ENCODE measurements at places on chromosomes 5 and 9.
A peak's percentile ranks its signal among the peaks of the same experiment; 100 is the strongest.

DNA sequence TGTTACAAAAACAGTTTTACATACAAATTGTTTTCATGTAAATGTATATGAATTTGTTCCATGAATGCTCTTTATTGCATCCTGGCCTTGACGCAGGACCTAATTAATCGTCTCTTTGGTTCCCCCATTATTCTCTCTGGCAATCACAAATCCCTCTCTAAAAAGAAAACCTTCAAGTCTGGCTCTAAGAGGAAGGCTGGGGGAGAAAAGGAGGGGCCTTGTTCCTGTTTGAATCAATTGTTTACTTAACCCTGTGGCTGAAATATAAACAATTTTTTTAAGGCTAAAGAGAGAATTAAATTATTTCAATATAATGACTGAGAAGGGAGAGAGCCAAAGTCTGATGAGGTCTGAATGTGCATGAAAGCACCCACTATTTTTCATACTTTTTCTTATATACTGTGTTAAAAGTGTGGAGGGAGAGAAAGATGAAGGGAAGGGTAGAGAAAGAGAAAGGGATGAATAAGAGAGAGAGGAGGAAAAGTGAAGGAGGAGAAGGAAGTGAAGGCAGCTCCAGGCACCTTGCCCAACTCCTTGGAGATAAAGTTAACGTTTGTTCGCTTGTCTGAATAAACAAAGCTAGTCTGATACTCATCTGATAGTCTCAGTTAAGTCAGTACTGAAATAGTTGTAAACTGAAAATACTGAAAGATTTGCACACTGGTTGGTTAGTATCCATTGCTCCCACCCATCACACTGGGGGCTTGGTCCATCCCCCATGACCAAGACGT is 116.4 kb upstream of the SPDL1 start:
- no peak for DNase-seq

GRCh38 chr9:72635197-72635596 is 113.8 kb downstream of the TMC1 start:
- DNase-seq = no peak

- DNase-seq = peak; percentile 34
These were observed 258.3 kb downstream of the GADD45G start for GRCh38 chr9:89863141-89863540.

DNA sequence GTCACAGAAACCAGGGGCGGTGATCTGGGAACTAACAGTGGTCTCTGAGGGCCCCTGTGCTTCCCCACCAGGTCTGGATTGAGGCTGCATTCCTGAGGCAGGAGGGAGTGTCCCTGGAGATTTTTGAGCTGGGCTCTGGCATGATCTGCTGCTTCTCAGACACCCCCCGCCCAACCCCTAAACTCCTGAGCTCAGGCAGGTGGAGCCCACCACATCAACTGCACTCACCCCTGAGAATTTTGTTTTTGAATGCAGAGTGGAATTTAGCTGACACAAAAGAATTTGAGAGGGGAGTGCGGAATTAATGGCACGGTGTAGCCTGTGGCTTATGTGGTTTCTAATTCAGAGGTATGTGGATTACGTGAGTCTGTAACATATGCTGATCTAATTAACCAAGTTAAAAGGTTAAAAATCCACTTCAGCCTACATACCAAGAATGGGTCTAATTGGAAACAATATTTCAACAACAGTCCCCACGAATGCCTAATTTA is 23.9 kb upstream of the CTSL start:
- no peak for DNase-seq

GRCh38 chr9:92745881-92746280 is 18.8 kb downstream of the BICD2 start:
- DNase-seq = peak; percentile 37

DNA sequence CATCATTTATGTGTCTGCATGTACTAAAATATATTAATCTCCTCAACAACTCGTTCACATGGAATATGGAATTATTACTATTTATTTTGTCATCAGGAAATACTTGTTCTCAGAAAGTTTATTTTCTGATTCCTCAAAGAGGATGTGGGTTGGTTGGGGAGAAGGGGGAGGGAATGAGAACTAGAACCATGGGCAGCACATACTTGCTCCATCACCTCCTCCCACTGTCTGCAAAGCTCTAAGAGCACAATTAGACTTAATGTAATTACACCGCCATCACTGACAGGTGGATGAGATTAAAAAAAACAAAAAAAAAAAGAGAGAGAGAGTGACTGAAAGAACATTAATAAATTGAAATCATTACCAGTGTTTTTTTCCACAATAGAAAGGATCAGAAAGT is 98.2 kb downstream of the OXCT1 start:
- DNase-seq = no peak

DNA sequence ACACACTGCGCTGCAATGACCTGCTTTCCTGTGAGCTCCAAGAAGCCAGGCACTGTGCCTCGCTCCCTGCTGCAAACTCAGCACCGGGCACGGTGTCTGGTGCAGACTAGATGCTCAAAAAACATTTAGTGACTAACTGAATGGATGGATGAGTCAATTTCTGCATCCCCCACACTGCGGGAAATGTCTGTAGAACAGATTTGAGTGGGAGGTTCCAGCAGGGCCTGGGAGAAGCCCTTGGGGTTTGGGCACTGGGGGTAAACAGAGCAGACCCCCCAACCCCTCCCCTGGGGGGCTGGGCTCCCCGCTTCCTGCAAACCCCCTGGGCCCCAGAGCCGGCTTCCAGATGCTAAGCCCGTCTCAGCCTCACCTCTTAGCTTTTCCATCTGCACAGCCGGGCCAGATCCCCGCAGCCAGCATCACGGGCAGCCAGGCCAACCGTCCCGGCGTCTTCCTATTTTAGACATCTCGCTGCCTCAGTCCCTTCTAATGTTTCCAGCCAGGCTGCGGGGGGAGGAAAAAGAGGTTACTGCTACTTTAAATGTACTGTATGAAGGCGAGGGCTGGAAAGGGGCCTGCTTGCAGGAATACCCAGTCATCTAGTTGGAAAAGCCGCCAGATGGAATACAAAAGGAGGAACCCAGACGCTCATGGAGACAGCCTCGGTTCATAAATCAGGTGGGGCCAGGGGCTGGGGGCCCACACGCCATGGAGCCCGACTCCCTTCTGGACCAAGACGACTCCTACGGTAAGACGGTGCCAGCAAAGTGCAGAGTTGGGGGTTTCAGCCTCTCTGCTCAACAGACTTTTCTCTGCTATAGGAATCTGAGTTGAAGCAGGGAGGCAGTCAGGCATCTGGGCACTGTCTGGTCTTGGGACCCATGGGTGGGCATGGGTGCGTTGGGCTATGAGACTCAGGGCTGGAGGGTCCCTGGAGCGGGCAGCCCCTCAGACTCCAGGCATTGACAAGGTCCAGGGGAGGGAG is 67.1 kb upstream of the GGTA1 start:
- peak; percentile 82 for DNase-seq
